ENCODE measurements at places on chromosomes 2 and 18. TPM values are rescaled to one million over a fixed set of nuclear protein-coding genes. Genes with fewer than 3 reads are reported as not detected.

The USP40 gene
- total RNA-seq: 23.3 TPM

- H3K27ac ChIP-seq: no peak overlapping the region
- no peak for DNase-seq
- H3K4me1 ChIP-seq: peaks cover 29% of the 10 kb centered on the region
- no peaks in the 10 kb centered on the region for H3K36me3 ChIP-seq
Observed at GRCh38 chr18:59878644-59879043, 21.2 kb upstream of the PMAIP1 start.

The ALLC gene
- total RNA-seq: not detected

The POMC gene
- total RNA-seq: 3.4 TPM

The GALR1 gene
- total RNA-seq: not detected

DNA sequence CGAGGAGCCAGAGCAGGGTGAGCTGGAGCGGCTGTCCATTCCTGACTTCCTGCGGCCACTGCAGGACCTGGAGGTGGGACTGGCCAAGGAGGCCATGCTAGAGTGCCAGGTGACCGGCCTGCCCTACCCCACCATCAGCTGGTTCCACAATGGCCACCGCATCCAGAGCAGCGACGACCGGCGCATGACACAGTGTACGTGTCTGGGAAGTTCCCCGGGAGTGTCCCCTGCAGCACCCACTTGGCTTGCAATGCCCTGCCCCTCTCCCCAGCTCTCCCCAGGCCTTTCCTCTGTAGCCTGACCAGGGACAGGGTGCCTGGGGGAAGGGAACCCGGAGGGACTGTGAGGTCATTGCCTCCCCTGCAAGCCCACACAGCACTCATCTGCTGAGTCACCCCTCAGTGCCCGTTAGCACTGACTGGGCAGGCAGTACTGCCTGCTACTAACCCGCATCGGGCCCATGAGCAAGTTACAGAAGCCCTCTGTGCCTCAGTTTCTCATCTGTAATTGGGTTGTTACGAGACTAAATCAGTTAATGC lies 29.4 kb upstream of the GMPPA start:
- no peak for DNase-seq
- no peaks in the 10 kb centered on the region for H3K27me3 ChIP-seq
- no peaks in the 10 kb centered on the region for H3K4me1 ChIP-seq

The POTEF gene
- total RNA-seq: not detected

The IFIH1 gene
- total RNA-seq: 30.9 TPM

DNA sequence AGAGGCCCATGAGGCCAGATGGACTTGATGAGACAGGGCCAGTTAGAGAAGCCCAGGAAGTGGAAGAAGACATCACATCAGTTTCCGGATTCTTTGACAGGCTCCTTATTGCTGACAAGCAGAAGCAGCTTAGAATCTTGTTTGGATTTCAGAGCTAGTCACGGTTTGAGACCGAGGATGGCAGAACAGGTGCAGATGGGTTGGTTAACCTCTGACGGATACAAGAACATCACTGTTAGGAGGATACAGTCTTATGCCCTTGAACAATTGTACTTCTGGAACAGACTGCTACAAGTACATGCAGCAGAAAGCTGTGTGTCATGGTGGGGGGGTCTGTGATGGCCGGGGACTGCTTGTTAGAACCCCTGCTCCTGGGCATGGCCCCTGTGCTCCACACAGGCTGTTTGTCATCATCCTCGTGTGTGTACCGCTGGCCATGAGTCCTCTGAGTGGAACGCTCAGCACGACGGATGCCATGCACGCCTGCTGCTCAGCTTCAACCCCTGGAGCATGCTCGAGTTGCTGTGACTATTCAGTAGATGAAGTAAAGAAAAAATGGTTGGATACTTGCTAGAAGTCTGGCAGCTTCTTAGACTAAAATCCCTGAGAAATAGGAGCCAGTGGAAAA lies 217.7 kb downstream of the SH3RF3 start:
- peaks cover 5% of the 10 kb centered on the region for H3K27me3 ChIP-seq
- no peaks in the 10 kb centered on the region for H3K36me3 ChIP-seq
- H3K4me1 ChIP-seq: peaks cover 10% of the 10 kb centered on the region
- H3K27ac ChIP-seq: no peak overlapping the region
- no peak for DNase-seq

DNA sequence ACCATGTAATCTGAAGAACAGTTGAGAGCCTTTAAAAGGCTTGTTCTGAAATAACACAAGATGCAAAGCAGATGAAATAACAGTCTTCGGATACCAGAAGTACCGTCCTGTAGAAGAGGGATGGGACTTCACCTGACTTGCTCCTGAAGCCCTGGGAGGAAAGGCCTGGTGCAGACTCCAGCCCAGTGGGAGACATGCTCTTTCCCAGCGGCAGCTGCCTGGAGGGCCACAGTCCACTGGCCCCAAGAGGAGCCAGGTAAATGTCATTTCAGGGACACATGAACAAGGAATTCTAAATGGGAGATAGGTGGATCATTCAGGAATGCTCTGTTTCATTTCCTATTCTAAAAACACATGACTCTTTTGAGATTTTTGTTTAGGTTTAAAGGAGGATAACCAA lies 22.6 kb upstream of the CHN1 start:
- no peaks in the 10 kb centered on the region for H3K27me3 ChIP-seq
- no peak for DNase-seq
- no peaks in the 10 kb centered on the region for H3K4me1 ChIP-seq
- no peaks in the 10 kb centered on the region for H3K36me3 ChIP-seq
- no peak overlapping the region for H3K4me3 ChIP-seq
- H3K27ac ChIP-seq: no peak overlapping the region
